ENCODE measurements at places on chromosomes 1 and 21.
A peak's percentile ranks its signal among the peaks of the same experiment; 100 is the strongest.

GRCh38 chr1:240732390-240732789, 120.4 kb upstream of the GREM2 start:
- no peak for DNase-seq

- no peak for DNase-seq
Observed at GRCh38 chr21:39189857-39190604, 6.8 kb upstream of the PSMG1 start.

GRCh38 chr1:24156542-24157260, 13.8 kb upstream of the IL22RA1 start:
- no peak for DNase-seq

DNA sequence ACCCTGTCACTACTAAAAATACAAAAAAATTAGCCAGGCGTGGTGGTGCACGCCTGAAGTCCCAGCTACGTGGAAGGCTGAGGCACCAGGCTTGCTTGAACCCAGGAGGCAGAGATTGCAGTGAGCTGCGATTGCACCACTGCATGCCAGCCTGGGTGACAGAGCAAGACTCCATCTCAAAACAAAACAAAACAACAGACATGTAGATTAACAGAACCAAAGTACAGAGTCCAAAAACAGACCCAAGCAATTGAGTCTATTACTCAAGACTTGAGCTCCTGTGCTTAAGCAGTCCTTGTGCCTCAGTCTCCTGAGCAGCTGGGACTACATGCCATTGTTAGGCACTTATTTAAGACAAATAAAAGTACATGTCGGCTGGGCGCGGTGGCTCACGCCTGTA, 9.5 kb upstream of the ACOT11 start:
- DNase-seq: no peak

GRCh38 chr1:22225858-22226589, 83.1 kb upstream of the WNT4 start:
- no peak for DNase-seq

- peak; percentile 27 for DNase-seq
Observed at GRCh38 chr1:200226268-200226968, 183.4 kb downstream of the ZNF281 start.

- DNase-seq: no peak
Observed at GRCh38 chr1:206878456-206878855, 13.0 kb downstream of the IL20 start.

GRCh38 chr1:19582318-19582717, 61.8 kb upstream of the NBL1 start:
- DNase-seq: peak; percentile 89

DNA sequence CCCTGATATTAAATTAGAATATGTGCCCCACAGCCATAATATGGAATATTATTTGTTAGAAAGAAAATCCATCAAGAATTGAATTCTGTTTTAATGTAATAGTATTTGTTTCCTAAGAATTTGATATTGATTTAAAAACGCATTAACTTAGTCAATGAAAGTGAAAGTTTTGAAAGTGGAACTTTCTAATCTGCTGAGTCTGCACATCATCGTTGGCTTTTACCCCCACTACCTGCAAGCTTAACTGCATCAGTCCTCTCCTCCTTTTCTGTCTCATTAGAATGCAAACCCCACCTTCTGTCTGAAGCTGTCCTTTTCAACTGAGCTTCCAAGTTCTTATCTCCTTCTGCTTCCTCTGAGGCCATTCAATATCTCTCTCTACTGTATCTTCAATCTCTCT, 42.5 kb downstream of the XCL1 start:
- no peak for DNase-seq

GRCh38 chr1:109910963-109911798, 532 bp downstream of the CSF1 start:
- peak; percentile 43 for DNase-seq

- DNase-seq: no peak
Observed at GRCh38 chr1:29142714-29143113, 19.0 kb upstream of the TMEM200B start.

GRCh38 chr1:218217040-218217439, 68.1 kb upstream of the RRP15 start:
- no peak for DNase-seq

DNA sequence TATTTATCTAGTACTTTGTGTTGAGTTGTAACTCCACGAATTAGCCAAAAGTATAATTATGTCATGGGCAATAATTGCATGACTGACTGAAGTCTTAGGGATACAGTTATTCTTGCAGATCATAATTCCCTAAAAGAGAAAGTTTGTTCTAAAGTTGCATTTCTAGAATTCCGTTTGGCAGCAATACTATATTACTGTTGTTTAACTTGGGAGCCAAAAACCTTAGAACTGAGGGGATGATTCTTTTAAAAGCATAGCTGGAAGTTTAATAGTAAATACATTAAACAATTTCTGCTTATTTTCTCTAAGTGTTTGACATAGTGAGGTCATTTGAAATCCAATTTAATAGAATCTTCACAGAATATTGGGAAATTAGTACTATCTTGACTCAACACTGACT, 356.4 kb upstream of the ADAMTS5 start:
- DNase-seq: no peak

All from CD4-positive, alpha-beta T cell treated with Interleukin-17A for 4 hours (primary cell).